ENCODE measurements at places on chromosomes 16 and 17. TPM values are rescaled to one million over a fixed set of nuclear protein-coding genes. Genes with fewer than 3 reads are reported as not detected.

Gene TBC1D3K
- polyA plus RNA-seq = not detected

Gene SPAG7
- polyA plus RNA-seq = 134 TPM

Gene FOXL1
- 0.78 TPM for polyA plus RNA-seq

Gene CD300LB
- 0.25 TPM for polyA plus RNA-seq

Gene ASB16
- polyA plus RNA-seq = 0.64 TPM

Gene RHBDF2
- 27.0 TPM for polyA plus RNA-seq

Gene CDR2L
- polyA plus RNA-seq = 8.5 TPM

Gene TEX19
- polyA plus RNA-seq = not detected

Gene EXOC3L1
- polyA plus RNA-seq = 8.8 TPM

- DNase-seq = no peak
- no peaks in the 10 kb centered on the region for H3K36me3 ChIP-seq
- H3K4me1 ChIP-seq = no peaks in the 10 kb centered on the region
- H3K27ac ChIP-seq = no peak overlapping the region
- H3K27me3 ChIP-seq = no peaks in the 10 kb centered on the region
Measured at GRCh38 chr17:46733837-46734475, 84.5 kb downstream of the WNT3 start.

DNA sequence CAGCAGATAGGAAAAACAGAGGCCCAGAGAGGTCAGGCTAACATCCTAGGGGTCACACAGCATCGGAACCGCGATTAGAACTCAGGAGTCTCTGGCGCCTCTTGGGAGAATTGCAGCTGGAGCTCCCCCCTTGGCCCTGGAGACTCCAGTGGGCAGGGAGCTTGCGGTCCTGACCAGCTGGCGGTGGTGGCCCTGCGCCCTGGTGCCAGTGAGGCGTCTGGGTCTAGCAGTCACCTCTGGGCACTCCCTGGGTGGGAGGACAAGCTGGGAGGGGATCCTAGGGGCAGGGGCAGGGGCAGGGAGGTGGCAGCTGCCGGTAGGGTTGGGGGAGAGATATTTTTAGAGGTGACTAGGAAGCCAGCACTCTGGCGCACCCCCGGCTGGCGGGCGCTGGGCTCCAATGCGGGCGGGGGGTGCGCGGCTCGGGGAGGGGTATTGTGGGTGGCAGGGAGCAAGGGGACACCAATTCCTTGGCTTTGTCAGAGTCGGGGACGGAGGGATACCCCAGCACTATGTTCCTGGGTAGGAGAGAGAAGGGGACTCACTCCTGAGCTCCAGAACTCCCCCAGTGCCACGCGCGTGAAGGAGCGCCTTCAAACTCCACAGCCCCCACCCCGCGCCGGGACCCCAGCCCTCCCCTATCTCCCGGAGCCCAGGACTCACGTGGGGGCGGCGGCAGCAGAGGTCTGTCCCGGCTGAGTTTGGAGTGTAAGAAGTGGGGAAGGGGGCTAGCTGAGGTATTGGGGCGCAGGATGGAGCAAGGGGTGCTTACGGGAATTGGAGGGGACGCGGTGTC is 584 bp downstream of the PHOSPHO1 start:
- DNase-seq = no peak
- peaks cover 38% of the 10 kb centered on the region for H3K27me3 ChIP-seq
- H3K4me3 ChIP-seq = peak overlapping the region; percentile 69
- H3K4me1 ChIP-seq = peaks cover 16% of the 10 kb centered on the region

GRCh38 chr17:44279666-44280391 is 11.9 kb upstream of the SLC4A1 start:
- no peaks in the 10 kb centered on the region for H3K27me3 ChIP-seq
- H3K4me3 ChIP-seq = no peak overlapping the region
- H3K36me3 ChIP-seq = no peaks in the 10 kb centered on the region
- H3K4me1 ChIP-seq = peaks cover 5% of the 10 kb centered on the region

GRCh38 chr17:21573961-21574610 is 118.2 kb upstream of the KCNJ18 start:
- H3K27me3 ChIP-seq = no peaks in the 10 kb centered on the region
- no peaks in the 10 kb centered on the region for H3K4me1 ChIP-seq
- DNase-seq = peak; percentile 85
- peak overlapping the region; percentile 32 for H3K4me3 ChIP-seq

DNA sequence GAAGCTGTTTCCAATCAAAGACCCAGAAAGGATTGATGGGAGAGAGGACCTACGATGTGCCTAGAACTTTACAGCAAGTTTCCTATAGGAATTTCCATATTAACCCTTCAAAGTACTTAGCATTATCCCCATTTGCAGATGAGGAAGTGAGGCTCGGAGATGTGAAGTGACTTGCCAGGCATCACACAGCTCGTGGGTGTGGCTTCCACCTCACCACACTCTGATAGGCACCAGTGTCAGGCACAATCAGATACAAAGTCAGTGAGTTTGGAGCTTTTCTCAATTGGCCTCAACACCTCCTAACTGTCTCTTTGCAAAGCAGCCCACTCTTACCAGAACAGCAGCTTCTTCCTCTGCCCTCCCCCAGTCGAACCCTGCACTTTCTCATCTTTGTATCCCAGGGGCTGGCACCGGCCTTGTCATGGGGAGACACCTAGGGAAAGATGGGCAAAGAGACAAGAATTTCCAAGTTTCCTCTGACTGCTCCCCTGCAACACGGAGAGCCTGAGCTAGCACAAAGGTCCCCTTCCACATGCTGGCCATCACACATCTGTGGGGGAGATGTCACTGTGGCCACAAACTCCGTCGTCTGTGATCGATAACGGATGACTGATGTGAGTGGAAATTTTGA is 37.4 kb upstream of the CCL1 start:
- no peaks in the 10 kb centered on the region for H3K36me3 ChIP-seq
- H3K4me3 ChIP-seq = no peak overlapping the region
- H3K27me3 ChIP-seq = peaks cover 39% of the 10 kb centered on the region
- peaks cover 16% of the 10 kb centered on the region for H3K4me1 ChIP-seq
- no peak for DNase-seq

DNA sequence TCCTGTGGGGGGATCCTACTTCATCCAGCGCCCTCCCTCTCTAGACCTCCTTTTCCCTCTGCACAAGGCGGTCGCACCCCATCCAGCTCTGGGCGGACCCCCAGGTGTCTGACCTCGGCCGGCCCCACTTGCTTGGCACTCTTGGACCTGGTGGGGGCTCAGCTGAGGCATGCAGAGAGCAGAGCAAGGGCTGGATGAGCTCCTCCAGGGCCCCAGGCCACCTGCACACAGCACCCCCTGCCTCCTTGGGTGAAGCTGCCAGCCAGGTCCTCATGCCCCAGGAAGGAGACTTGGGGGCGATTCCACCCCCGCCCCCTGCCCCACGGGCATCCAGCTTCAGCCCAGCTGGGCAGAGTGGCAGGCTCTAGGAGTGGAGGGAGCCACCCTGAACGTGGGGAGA is 159.4 kb upstream of the GSE1 start:
- no peak overlapping the region for H3K27ac ChIP-seq
- H3K4me1 ChIP-seq = no peaks in the 10 kb centered on the region
- H3K36me3 ChIP-seq = no peaks in the 10 kb centered on the region
- H3K27me3 ChIP-seq = no peaks in the 10 kb centered on the region

DNA sequence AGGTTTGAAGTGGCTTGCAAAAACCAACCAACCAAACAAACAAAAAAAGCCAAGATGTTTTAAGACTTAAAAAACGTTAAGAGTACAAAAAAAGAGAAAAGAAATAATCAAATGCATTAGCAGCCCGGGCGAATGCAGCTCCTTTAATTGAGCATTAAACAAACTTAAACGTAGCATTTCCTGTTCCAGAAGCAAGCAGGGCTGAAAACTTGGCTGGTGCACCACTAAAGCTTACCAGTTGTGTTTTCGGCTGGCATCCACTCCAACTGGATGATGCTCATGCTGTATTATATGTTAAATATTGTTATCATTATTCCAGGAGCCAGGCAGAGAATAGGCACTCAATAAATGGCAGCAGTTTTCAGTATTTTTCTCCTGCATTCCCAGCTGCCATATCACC is 45.1 kb downstream of the IRX6 start:
- no peaks in the 10 kb centered on the region for H3K36me3 ChIP-seq
- DNase-seq = no peak
- no peaks in the 10 kb centered on the region for H3K27me3 ChIP-seq
- H3K4me1 ChIP-seq = peaks cover 4% of the 10 kb centered on the region

- no peak overlapping the region for H3K27ac ChIP-seq
- no peaks in the 10 kb centered on the region for H3K27me3 ChIP-seq
- no peak for DNase-seq
- H3K4me1 ChIP-seq = no peaks in the 10 kb centered on the region
Measured at GRCh38 chr16:51442141-51442870, 291.2 kb upstream of the SALL1 start.

DNA sequence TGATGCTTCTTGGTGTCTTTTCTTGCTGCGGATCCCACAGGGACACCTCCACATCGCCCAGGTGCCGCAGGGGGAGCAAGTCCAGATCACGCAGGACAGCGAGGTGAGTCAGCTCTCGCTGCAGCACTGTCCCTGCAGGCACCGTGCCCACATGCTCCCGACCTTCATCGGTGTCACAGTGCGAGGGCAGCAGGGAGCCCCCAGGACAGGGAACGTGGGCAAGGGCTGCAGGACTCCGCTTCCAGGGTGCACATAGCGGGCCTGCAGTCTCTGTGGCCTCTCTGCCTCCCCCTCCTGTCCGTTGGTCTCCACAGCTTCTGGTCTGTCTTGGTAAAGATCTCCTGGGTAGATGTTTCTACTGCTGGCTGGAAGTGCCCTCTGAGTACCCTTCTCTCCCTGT is 84.1 kb downstream of the BANP start:
- DNase-seq = no peak
- H3K4me1 ChIP-seq = no peaks in the 10 kb centered on the region
- no peak overlapping the region for H3K27ac ChIP-seq
- no peaks in the 10 kb centered on the region for H3K36me3 ChIP-seq
- H3K4me3 ChIP-seq = no peak overlapping the region
- no peaks in the 10 kb centered on the region for H3K27me3 ChIP-seq

- H3K27ac ChIP-seq = no peak overlapping the region
- no peak for DNase-seq
- no peaks in the 10 kb centered on the region for H3K27me3 ChIP-seq
- no peaks in the 10 kb centered on the region for H3K4me1 ChIP-seq
- no peak overlapping the region for H3K4me3 ChIP-seq
Measured at GRCh38 chr17:16322636-16323035, 30.6 kb downstream of the CENPV start.

- H3K4me3 ChIP-seq = no peak overlapping the region
- H3K27me3 ChIP-seq = no peaks in the 10 kb centered on the region
- H3K4me1 ChIP-seq = peaks cover 12% of the 10 kb centered on the region
- H3K27ac ChIP-seq = no peak overlapping the region
Measured at GRCh38 chr17:5429191-5429887, 9.4 kb downstream of the RPAIN start.

DNA sequence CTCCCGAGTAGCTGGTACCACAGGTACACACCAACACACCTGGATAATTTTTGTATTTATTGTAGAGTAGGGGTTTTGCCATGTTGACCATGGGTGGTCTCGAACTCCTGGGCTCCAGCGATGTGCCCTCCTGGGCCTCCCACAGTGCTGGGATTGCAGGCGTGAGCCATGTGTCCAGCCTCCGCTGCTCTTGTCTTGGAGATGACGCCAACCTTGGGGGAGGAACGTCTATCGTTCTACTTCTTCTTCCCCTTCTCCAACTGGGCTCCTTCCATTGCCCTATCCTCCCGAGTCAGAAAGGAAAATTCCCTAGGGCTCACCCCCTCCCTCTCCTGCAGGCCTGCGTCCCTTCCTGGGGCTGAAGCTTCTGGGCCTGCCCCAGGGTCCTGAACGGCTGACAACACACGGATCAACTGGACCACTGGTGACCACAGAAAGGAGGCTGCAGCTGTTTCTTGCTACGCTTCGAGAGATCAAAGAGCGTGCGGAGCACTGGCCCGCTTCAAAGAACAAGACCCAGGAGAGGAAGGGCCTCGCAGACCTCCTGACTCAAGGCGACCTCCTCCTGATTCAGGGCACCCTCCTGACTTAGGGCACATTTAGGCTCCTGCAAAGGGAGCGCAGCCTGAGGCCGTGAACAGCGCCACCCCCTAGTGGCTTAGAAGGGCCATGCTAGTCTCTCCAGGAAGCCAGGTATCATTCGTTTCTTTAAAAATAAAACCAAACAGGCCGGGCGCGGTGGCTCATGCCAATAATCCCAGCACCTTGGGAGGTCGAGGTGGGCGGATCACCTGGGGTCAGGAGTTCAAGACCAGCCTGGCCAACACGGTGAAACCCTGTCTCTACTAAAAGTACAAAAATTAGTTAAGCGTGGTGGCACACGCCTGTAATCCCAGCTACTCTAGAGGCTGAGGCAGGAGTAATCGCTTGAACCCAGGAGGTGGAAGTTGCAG is 48.5 kb upstream of the HELZ start:
- peaks cover 9% of the 10 kb centered on the region for H3K4me1 ChIP-seq
- no peaks in the 10 kb centered on the region for H3K27me3 ChIP-seq
- H3K4me3 ChIP-seq = no peak overlapping the region

DNA sequence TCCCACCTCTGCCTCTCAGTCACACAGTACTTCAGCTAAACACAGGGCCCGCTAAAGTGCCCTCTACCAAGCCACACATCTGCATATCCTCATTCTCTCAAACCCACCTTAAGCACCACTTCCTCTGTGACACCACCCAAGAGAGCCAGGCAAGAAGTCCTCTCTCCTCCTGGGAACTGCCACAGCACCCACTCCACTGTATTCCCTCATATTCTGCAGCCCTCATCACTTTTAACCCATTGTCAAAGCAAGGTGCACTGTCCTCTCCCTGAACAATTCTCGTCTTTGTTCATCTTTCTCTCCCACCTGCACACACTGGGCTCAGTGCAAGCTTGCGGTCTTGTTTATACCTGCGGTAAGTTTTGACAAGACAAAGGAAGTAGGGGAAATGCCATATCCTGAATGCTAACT is 13.6 kb downstream of the CHD9 start:
- H3K4me3 ChIP-seq = no peak overlapping the region
- no peaks in the 10 kb centered on the region for H3K27me3 ChIP-seq
- H3K36me3 ChIP-seq = peaks cover 15% of the 10 kb centered on the region

DNA sequence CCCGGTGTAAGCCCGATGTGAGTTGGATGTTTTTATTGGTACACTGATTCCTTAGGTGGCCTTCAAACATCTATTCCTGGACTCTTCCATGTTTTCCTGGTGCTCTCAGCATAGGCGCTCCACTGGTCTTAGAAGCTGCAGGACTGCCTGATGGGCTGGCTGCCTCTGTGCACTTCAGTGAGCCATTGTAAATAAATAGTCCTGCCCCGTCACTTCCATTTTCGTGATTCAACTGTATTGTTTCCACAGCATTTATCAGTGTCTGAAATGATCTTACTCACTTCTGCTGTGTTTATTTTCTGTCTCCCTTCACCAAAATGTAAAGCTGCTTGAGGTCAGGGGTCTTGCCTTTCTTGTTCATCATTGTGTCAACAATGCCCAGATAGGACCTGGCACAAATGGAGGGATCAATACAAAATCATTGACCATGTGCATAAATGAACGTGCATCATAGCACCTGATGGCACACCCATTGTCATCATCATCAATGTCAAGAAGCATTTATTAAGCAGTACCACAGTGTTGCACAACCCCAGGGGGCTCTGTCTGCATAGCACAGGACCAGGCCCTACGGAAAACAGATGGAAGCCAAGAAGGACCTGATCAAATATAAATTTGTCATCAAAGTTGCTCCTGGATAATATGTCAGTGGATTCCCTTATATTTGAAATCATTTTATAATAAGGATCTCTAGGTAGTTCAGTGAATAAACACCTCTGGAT is 66.6 kb upstream of the CPHXL start:
- H3K4me1 ChIP-seq = no peaks in the 10 kb centered on the region
- H3K27me3 ChIP-seq = no peaks in the 10 kb centered on the region
- H3K4me3 ChIP-seq = no peak overlapping the region
- DNase-seq = no peak
- no peaks in the 10 kb centered on the region for H3K36me3 ChIP-seq
